ENCODE measurements at places on chromosomes 1 and 21.

DNA sequence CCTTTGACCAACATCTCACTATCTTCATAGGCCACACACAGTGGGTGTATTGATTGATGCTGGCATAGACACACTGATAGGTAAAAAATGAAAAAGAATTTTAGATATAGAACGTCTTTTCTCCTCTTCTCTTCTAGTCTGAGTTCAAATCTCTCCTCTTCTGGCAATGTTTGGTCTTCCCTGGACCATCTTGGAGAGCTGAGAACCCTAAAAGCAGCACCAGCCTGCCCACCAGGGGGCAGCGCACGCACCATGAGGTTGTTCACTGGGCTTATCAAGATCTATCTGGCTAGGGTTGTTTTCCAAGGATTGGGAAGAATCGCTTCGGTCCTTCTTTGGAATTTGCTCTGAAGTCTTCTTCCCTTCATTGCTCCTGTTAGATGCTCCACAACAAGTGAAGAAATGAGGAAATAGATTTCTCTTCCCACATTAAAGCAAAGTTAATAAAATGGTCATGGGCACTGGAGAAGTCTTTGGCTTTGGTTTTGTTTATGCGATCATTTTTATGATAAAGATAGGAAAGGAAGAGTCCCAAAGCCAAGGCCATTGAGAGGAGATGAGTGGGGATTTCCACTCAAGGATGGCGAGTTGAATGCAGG lies 104.0 kb upstream of the OLIG2 start:
- no peak for DNase-seq

DNA sequence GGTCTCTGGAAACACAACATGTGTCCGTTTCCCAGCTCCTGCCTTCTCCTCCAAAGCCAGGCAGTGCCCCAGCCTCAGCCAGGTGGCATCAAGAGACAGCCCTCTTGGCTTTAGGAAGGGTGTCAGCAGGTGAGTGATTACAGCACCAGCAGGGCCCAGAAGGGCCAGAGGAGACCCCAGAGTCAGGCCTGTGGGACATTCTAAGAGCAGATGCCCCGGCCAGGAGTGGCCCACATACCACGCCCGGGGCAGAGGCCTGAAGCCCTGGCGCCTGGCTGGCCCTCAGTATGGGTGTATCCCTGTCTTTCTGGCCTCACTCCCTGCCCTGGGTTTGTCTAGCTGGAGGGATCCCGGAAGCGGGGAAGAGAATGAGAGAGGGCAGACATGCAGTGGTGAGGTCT lies 109.2 kb downstream of the CASZ1 start:
- no peak for DNase-seq

DNA sequence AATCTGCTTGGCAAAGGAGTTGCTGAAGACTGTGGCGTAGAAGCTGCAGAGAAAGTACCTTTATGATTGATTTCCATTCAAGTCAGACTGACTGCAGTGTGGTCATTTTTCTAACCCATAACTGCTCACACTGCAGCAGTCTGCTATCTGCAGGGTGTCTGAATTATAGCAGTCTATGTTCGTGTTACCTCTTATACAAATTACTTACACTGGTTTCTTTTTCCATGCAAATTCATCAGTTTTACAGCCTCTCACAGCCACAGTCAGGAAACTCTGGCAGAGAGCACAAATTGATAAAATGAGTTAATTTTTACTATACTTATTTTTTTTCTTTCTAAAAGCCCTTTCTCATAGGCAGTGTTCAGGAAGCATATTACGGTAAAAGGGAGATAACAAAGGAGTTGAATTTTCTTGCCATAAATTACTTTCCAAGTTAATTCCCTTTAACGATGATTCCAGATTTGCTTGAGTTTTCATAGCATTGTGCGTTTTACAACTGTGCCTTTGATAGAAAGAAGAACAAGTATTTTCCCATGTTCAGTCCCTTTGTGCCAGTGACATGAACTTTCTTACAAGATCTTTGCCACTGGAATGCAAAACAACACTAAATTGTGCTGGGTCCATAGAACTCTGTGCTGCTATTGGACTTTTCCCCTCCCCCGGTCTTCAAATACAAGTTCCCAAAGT lies 261.5 kb downstream of the NFIA start:
- peak; percentile 48 for DNase-seq

GRCh38 chr1:114034567-114035303 lies 55.5 kb downstream of the OLFML3 start:
- DNase-seq: no peak

GRCh38 chr1:117794073-117794472 lies 135.3 kb downstream of the GDAP2 start:
- no peak for DNase-seq

DNA sequence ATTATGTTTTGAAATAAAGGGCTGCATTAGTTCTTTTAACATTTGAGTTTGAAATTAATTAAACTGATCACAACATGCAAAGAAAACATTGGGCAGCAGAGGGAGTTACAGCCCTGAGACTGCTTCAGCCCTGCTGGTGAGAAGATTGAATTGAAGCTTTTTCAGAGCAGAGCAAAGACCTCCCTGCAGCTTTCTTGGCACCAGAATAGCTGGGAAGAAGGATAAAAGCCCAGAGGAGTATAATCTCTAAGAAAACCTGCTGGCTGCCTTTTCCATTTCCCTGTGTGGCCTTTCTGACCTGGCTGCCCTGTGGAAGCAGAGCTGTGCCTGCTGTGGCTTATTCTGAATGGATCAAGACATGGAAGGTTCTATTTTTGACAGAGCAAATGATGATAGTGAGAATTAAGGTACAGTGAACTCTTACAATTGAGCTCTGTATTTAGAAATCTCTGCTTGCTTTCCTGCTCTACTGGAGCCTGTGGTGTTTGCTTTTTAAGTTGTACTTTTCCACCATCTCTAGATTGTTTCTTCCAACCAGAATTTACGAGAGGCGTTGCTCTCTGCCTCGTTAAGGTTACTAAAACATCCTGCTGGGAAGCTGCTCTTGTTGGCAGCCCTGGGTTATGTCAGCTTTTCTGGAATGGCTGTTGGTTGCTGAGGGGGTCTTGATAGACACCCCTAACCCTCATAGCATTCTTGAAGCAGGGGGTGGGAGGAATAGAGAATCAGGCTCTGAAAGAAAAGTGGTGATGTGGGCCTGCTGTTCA lies 9.9 kb downstream of the SNRPE start:
- peak; percentile 92 for DNase-seq

- peak; percentile 55 for DNase-seq
Observed at GRCh38 chr1:18556364-18556763, 74.3 kb upstream of the PAX7 start.

DNA sequence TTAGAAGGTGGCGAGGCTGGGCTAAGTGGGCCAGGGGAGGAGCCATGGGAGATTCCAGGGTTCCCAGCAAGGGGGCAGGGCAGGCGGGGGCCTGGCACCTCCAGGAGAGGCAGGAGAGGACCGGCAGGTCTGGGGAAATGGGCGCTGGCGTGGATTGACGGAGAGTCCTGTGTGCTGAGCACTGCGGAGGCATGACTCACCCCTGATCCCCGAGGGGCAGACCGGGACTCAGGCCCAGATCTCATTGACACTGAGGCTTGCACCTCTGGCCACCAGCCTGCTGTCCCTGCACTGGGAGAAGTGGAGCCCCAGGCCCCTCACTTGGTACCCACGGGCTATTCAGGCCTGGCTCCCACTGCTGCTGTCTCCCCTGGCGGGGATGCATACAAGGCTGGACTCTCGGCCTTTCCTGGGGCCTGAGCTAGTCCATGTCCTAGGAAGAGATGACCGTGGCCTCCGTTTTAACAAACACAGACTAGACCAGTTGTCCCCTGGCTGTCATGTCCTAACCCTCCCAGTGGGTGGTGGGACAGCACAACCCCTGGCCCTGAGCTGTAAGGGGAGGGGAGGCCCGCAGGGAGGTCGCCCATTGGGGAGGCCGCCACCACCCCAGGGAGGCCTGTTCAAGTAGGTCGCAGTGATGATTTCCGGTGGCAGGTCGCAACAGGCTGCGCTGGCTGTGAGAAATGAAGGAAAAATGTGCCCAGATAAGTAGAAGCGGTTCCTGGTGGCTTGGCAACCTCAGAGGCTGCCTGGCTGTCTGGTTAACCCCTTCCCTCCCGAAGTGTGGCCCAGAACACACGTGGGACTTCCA lies 39.7 kb downstream of the RIPK4 start:
- DNase-seq: no peak

DNA sequence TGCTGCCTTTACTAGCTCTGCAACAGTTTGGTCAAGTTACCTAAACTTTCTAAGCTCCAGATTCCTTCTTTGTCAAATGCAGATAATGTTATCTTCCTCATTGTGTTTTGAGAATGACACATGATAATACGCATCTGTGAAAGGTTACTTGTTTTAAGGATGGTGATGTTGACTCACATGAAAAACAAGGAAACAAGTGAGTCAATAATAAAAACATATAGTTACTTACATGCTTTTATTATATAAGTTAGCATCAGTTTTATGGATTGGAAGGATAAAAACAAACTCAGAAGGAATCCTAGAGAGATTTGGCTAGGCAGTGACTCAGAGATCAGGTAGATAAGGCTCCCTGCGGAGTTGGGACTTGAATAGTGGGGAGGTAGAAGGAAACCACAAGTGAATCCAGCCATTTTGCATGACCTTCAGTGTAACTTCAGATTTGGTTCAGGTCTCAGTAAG lies 144.6 kb downstream of the LMO4 start:
- DNase-seq: no peak

DNA sequence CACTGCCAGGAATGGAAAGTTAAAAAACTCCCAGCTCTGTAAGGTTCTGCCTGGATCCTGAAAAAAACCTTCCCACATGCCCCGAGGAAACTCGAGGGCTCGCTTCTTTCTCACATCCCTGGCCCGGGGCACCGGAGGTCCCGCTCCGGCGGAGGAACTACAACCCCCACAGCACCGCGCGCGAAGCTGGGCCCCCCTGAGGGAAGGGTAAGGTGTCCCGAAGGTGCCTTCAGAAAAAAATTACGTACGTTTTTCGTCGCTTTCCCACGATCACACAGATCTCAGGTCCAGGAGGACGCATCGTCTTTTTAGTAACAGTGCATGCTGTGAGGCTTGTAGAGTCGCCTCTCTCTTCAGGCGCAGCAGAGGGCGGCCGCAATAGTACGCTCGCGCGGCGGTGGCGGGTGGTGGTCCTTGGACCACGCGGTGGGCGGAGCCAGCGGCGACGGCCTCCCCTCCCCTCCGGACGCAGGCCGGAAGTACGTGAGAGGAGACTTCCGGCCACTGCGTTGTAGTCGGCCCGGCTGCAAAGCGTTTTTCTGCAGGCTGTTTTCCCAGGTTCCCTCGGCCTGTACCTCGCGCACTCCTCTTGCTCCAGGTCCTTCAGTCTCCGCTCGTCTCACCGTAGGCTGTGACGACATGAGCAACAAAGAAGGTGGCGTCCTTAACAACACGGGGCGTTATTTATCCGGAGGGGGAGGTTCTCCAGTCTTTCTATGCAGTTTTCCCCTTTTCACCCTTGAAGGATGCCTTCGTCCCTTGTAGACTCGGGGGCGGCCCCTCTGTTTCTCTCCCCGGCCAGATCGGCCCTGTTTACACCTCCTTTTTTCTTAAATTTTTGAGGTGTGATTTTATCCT lies at the start of gene TSNAX:
TSNAX (plus strand) TSS at position 498 of the 858 bp plus-strand sequence; CDS start at position 640, 142 bp downstream.
- DNase-seq: peak; percentile 97

GRCh38 chr1:233543338-233544255 lies 70.3 kb upstream of the KCNK1 start:
- DNase-seq: no peak

GRCh38 chr1:148315071-148315811 lies 163.2 kb upstream of the NBPF11 start:
- DNase-seq: no peak

- peak; percentile 31 for DNase-seq
Observed at GRCh38 chr1:37795340-37796125, 1.9 kb downstream of the MANEAL start.

GRCh38 chr21:32155226-32155625 lies 123.6 kb downstream of the MIS18A start:
- DNase-seq: no peak

DNA sequence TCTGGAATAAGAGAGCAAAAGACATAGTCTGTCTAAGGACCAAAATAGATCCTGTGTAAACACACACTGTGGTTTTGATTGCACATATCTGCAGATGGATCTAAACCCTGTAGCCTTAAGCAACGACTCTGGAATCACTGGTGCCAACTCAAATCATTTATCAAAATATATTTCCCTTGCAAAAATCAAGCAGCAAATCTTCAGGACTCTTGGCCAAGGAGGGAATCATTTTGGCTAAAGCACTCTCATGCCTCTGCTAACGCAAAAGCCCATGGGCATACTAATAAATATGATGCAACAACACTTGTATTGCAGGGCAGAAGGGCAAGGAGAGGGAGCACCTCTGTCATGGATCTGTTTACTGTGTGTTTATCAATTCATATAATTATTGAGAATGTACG lies 155.4 kb upstream of the DUSP10 start:
- no peak for DNase-seq

GRCh38 chr21:28509031-28509430 lies 483.6 kb downstream of the LTN1 start:
- no peak for DNase-seq

DNA sequence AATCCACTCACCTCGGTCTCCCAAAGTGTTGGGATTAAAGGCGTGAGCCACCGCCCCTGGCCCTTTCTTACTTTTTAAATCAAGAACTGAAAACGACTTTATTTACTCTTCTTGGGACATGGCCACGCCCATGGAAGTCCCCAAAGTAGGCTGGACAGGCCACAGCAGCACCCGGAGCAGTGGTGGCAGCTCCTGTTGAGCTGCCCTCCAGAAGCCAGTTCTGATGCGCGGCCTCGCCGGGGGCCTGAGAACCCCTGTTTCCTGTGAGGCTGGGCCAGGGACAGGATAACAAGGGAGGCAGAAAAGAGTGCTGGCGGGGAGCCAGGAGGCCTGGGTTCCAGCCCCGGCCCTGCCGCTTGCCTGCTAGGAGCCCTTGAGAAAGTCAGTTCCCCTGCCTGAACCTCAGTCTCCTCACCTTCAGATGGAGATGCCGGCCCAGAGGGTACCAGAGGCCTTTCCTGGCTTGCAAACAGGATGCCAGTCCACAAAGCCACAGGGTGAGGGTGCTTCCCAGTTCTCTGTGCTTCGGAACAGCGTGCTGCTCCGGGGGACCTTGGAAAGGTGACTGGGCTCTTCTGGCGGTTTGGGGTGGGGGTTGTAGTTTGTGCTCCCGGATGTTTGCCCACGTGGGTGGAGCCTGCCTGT lies 59.4 kb downstream of the RUNX3 start:
- no peak for DNase-seq

- DNase-seq: no peak
Observed at GRCh38 chr21:42474043-42474831, 21.8 kb downstream of the RSPH1 start.

GRCh38 chr1:10128101-10128765 lies 82.1 kb upstream of the KIF1B start:
- DNase-seq: no peak
